ENCODE measurements at places on chromosomes 4 and X.

- DNase-seq, result no peak
Measured at GRCh38 chr4:84957514-84958420, 8.7 kb downstream of the WDFY3 start.

DNA sequence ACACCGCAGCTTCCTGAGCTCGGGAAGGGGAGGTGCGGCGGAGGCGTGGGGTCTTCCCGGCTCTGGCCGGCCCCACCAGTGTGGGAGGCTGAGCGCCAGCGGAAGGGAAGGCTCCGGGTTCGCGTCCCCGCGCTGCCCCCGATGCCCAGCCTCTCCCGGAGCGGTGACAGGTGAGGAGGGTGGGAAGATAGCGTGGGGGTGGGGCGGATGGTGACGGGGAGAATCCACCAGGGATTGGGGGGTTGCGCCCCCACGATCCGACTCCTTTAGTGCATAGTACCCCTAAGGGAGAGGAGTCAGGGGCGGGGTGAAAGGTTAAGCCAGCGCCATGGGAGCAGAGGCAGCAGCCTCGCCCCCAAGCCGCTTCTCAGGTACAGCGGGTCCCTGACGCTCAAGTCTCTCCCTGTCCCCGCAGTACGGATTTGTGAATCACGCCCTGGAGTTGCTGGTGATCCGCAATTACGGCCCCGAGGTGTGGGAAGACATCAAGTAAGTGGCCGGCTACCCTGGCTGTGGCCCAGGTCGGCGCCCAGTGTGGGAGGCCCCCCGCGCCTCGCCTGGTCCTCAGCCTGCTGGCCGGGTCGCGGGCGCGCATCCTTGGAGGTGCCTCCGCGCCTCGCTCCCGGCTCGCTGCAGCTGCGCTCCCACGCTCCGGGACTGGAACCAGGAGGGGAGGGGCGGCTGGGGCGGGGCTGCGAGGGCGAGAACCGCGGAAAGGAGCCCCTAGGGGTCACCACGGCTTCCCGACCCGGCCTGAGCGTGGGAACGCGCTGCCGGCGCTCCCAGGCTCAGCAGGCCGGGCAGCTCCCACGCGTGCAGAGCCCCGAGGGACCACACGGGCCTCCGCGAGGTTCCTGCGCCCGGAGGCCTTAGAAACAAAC is 791 bp downstream of the GUCY1B1 start:
- DNase-seq, result peak; percentile 88

GRCh38 chrX:115960440-115961084 is 210.0 kb upstream of the AGTR2 start:
- DNase-seq, result no peak

DNA sequence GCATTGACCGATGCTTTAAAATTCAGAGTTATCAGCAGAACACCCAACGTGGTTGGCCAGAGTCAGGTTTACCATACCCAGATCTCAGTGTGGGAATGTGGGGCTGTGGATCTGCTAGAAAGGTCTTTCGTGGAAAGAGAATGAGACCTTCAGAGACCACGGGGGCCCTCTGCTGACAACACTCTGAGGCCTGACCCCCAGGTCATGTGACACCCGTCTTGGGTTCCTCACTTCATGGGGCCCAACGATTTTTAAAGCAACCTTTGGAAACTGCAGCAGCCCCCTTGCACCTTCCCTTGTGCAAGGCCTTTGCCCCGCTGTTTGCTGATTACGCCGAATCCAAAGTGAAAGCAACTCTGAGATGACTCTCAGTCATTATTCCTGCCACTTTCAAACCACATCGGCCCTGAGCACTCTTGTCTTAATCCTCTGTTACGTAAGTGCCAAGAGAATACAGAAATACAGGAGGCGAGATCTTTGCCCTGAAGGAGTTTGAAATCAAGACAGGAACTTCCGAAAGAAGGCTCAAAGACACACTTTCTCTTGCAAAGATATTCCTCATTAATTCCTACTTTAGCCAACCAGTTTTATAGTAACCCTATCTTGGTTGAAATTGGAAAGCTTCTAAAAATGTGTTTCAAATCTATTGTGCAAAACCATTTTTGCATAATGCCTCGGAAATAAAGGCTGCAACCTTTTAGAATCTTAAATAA is 88.3 kb downstream of the EVC2 start:
- DNase-seq, result no peak

DNA sequence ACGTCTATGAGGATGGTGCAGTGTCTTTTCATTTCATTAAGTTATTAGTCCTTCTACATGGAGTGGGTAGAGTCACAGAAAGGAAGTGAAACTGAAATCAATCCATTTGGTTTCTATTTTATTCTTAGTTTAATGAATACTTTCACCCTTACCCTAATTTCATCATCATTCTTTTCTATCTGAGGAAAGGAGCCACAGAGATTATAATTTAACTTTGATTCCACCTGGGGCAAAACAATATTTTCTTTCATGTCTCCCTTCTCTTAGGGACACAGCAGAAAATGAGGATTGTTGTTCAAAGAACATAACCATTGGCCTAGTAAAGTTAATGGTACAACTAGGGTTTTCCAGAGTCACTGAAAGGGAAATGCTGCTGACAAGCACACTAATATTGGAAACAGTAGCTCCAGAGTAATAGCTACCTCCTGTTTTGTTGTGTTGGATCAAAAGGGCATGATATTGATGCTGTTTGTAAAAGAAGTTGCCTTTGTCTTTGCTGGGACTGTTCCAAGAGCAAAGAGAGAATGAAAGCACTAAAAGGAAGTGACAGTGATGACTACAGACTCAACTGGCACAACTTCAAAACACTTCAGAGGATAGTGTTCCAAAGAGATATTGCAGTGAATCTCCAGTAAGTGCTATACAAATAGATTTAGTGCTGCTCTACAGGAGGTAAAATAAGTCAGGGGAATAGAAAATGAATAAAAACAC is 247.1 kb upstream of the PITX2 start:
- no peak for DNase-seq

DNA sequence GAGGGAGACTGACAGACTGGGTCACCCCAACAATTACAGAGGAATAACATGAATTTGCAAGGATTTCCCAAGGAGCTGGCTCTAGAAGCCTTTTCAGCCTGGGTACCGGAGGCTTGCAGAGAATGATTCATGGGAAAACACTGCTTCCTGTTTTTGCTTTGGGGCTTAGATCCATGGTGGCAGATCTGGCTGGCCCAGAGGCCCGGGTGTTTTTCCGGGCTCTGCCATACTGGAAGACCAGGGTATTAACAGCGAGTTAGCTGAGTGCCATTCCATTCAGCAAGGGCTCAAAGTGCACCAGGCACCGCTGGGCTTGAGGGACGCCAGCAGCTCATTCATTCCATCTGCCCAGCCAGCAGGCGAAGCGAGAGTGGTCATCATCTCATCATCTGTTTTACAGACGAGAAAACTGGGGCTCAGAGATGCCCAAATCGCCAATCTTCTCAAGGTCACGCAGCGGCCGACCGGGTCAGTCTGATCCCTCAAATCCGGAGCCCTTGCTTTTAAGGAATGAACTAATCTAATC is 1.3 kb downstream of the WDR1 start:
- DNase-seq, result no peak

- DNase-seq, result no peak
Measured at GRCh38 chr4:134747108-134747805, 545.7 kb upstream of the PABPC4L start.

- no peak for DNase-seq
Measured at GRCh38 chr4:3212391-3213105, 36.4 kb upstream of the MSANTD1 start.

DNA sequence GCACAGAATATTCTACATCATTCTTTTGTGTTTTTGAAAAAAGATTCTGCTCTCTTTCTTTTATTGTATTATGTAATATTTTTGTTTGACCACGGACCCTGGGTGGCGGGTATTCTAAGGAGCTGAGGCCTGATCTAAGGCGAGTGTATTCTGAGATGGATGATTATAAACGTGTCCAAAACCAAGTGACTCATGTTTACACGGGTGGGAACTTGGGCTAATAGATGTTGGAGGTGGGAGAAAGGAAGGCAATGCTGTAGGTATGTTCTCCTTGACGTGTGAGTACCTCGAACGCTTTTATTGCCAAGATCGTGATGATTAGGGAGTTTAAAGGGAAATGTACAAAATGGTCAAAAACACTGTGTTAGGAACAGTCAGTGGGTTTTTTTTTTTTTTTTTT is 188.9 kb upstream of the FAT1 start:
- DNase-seq, result no peak

GRCh38 chr4:180809439-180809838 is 1433.8 kb upstream of the TENM3 start:
- DNase-seq, result no peak

DNA sequence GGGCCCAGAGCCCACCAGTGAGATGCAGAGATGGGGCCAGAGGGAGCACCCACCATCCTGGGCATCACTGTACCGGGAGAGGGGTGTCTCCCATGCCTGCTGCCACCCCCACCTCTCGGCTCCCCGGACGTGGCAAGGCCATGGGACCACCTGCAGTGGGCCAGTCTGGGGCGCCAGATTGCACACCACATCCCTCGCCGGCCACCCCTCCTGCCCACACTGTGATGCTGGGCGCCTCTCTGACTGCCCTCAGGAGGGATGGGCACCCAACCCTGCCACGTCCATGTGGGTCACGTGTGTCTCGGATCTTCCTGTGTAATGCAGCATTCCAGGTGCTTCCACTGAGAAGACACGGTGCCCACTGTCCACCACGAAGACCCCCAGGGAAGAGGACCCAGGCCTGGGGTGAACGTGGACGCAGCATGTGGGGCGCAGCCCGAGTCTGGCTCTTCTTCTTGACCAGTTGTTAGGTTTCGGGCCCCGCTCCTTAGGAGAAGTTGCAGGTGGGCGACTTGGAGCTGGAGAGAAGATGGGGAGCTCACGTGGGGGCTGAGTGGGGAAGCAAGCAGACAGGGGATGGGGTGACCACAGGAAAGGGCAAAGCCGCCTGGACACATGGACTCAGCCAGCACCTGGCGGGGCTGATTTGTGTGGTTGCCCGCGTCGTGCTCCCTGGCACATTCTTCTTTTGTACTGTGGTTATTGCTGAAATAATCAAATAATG is 47.7 kb downstream of the ZFYVE28 start:
- peak; percentile 74 for DNase-seq

DNA sequence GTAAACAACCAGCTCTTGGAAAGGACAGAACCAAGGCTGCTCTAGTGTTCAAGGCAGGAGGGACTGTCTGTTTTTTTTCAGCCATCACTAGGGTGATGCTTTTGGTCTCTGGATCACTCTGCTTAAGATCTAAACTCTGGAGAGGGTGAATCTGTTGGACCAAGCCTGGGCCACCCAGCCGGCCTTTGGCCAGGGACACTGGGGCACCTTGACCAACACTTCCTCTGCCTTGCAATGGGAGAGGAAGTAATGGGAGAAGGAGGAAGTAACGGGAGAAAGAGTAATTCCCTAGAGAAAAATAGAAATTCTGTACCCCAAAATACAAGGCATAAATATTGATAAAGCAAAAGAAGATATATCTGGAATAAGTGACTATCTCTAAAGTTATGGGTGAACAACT is 12.9 kb downstream of the CHRNA9 start:
- no peak for DNase-seq

GRCh38 chr4:37741564-37741963 is 55.4 kb upstream of the RELL1 start:
- DNase-seq, result no peak

DNA sequence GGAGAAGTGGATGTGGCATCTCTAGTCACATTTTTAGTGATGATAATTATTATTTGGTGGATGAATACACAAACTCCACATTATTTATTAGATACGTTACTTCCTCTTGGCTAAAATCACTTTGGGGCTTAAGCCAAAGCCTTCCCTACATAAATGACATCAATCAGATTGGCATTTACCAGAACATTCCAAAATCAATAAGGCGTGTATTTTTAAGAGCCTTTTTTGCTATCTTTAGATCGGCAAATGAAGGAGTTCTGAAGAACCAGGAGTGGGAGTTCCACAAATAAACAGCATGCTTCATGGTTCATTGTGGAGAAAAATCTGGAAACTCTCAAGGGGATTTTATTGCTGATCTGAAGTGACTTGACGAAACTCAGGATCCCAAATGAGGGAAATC is 89.7 kb downstream of the AMELX start:
- no peak for DNase-seq

- no peak for DNase-seq
Measured at GRCh38 chrX:150688911-150689451, 4.2 kb upstream of the MTMR1 start.

GRCh38 chrX:55489314-55490009 is at the start of gene USP51:
Gene USP51 (minus strand): TSS chrX:55489848. CDS start chrX:55488939, 909 bp downstream.
- peak; percentile 93 for DNase-seq

GRCh38 chrX:100120956-100121355 is 289.1 kb downstream of the PCDH19 start:
- DNase-seq, result no peak

DNA sequence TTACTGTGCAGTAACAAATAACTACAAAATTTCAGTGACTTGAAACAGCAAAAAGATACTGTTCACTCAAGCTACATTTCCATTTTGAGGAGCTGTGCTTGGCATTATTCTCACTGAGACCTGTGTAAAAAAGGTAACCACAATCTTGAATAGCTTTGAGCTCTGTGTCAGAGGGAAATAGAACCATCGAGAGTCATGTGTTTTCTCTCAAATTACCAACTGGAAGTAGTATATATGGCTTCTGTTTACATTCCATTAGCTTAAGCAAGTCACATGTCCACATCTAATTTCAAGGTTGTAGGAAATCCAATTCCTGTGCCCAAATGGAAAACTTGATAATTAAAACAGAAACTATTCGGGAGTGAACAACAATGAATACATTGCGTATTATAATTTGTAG is 82.9 kb upstream of the BANK1 start:
- no peak for DNase-seq

GRCh38 chr4:101279377-101279871 is 67.9 kb downstream of the PPP3CA start:
- DNase-seq, result no peak

DNA sequence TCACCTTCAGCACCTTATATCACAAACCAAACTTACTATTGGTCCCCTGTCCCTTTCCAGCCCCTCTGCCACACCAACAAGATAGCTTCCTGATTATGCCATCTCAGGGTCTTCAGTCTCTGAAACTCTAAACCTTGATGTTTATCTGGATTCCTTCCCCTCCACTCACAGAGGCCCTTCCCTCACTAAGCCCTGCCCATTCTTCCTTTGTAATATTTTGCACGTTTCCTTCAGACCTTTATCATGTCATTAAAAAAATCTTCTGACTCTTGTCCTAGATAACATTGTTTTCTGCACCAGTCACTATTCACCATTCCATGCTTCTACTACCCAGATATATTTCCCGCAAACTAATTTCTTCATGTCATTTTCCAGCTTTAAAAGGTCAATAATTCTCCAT is 17.7 kb upstream of the CEP135 start:
- no peak for DNase-seq

DNA sequence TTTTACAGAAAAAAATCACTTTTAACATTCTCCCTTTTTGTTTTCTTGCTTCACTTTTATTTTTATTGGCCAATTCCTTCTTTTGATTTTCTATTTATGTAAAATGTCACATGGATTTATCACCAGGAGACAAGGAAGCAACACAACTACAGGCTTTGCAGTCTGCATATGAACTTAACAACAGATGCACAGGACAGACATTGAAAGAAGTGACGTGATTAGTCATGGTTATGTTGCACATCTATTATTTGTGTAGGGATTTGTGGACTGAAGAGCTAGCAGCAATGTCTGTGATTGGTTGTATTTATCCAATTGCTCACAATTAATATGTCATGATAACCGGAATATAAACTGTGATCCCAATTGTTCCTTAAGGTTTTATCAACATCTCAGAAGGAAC is 147.8 kb upstream of the KLF3 start:
- DNase-seq, result no peak
